DMS79 (cell line): ENCODE measurements at places on chromosomes 12 and 14.

DNA sequence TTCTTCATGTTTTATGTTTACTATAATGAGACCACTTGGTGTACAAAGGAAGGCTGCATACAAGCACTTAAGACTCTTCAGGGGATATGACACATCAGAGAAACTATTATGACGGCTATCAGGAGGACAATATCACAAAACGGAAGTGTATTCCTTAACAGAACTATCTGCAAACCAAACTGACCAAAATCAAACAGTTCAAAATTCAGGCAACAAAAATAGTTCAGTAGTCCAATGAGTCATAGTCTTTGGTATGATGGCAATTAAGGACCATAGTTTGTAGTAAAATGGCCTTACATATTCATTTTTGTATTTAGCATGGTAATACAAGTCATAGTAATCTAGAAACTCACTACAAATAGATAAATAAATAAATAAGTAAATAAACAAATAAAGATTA lies 1638.7 kb upstream of the SEL1L start:
- no peak for DNase-seq

DNA sequence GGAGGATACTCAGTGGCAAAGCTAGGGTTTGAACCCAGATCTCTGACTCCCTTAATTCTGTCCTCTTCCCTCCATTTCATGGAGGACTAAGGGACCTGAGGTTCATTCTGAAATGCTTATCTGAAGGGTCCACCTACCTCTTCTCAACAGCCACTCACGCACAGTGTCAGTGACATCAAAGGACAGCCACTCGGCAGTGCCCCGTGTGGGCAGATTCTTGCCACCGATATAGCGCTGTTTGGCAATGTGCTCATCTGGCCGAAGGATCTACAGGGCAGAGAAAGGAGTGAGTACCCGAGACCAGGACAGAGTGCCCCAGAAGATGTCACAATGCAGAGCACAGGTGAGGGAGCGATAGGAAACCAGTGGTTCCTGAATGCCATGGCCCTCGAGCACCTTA lies 10.8 kb downstream of the TGFB3 start:
- DNase-seq, result no peak

DNA sequence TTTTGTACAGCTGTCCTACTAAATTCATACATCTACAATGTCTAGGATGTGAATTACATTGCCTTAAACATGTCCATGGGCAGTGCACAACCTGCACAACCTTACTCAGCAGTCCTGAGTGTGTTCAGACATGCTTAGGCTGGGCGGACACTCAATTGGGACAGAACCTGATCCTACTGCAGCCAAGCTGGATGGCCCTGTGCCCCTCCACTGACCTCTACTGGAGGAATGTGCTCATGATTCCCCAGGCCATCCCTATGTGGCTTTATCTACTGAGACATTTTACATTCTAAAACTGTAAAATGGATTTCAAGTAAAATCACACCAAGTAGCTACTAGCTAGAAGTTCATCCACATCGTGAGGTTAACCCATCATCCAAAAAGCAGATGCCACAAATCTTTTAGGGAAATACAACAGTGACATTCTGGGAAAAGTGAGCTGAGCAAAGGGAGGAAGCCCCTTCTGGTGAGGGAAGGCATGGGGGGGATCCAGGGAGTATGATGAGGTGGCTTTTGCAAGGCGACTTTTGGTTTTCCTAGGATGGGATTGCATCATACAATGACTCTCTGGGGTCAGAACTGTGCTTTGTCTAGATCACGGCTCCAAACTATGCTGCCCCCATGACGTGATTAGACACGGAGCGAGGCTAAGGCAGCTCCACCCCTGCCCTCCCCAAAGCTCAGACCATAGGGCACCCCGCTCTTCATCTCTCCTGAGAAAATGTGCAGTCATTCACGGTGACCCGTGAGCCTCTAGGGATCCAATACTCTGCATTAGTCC lies 911.7 kb upstream of the TMEM132C start:
- no peak for DNase-seq

DNA sequence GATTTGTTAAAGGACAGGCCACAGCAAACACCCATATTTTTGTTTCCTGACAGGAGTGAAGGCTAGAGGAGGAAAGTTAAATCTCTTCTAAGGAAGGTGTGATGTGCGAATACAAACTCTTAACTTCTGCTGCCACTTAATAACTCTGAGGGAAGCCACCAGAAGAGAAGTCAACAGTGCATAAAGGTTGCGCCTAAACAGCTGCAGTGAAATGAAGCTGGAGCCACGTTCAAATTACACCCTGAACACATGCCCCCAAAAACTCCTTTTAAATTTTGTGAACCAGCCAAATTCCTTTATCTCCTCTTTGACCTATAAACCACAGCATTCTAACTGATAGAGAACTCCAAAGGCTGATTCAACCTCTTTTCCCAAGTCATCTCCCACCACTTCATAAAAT lies 22.4 kb downstream of the DENND5B start:
- no peak for DNase-seq

DNA sequence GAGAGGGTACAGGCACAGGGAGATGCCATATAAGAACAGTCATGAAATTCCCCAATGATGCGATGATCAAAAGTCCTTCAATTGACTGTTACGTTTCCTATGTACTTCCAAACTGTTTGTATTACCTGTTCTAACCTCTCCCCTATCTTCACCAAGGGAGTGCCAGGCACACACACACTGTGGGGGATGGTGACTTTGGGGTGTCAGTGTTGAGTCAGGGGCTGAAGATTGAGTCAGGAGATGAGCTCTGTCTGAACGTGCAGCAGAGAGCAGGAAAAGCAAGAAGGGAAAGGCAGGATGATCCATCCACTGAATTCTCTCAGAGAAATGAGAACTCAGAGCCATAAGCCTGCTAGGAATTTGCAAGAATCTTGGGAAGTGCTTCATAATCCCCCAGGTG lies 153.4 kb downstream of the EFCAB11 start:
- DNase-seq, result no peak

DNA sequence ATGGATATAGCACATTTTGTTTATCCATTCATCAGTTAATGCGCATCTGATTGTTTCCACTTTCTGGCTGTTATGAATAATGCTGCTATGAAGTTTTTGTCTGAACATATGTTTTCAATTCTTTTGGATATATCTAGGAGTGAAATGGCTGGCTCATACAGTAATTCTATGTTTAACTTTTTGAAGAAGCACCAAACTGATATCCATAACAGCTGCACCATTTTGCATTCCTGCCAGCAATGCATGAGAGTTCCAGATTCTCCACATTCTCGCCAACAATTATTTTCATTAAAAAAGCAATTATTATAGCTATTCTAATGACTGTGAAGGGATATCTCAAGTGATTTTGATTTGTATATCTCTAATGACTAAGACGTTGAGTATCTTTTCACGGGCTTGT lies 89.9 kb upstream of the PPP4R3A start:
- DNase-seq, result no peak

DNA sequence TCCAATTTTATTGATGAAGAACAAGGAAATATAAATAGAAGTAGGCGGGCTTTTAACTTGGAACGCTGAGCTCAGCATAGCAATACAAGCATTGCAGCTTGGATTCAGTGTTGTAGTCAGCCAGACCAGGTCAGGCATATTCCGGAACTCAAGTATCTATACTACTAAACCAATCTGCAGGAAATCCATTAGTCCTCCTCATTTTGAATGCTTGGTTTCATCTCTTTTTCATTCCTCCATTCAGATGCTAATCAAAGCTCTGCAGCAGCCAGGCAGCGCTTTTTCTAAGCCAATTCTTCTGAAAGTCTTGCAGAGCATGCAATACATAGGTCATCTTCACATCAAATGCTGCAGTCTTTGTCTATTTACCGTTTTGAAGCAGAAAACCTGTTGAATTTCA lies 49.0 kb downstream of the KIF21A start:
- DNase-seq, result no peak

- DNase-seq, result no peak
Measured at GRCh38 chr14:89736881-89737280, 217.6 kb downstream of the EFCAB11 start.

- no peak for DNase-seq
Measured at GRCh38 chr12:65510584-65511050, 232.1 kb downstream of the MSRB3 start.

DNA sequence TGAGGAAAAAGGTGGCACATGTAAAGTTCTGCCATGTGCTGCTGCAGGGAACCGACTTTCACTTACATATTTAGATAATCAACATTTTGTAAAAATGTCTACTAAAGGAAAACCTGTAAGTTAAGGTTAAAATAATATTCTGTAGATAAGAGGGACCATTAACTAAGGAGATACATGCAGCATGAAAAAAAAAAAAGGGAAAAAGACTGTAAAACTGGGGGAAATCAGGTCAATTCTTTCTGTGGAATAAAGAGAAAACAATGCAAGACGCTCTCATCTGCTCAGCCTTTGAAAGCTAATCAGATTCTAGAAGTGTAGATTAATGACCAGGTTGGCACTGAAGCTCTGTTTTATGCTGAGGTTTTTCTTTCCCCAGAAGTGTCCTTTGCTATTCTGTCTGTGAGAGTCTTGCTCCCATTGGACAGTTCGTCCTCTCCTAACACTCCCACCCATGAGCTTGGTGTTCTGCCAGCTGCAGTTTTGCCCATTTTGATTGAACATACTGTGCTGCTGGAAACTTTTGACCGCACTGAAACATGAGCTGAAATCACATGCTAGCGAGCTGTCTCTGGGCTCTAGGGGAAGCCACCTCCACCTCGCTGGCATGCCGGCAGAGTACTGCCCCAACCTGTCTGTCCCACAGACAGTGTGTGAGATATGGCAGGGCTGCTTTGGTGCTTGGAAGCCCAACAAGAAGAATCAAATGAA lies 39.7 kb downstream of the PPTC7 start:
- DNase-seq, result no peak

GRCh38 chr12:59937148-59937547 lies 341.3 kb downstream of the SLC16A7 start:
- no peak for DNase-seq

DNA sequence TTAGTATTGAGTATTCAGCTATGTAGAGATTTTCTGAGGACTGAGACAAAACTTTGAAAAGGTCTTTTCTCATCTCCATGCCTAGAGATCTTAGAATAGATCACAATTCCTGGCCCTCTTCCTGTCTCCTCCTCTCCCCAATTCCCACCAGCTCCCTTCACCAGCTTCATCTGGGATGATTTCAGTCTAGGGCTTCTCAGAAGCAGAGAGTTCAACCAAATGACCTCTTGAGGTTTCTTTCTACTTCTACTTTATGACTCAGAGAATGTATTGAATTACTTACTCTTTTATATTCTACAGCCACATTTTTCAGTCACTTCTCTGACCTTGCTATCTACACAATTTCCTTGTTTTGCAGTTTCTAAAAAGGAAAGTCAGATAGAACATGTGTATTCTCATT lies 19.4 kb upstream of the SNX6 start:
- DNase-seq, result no peak

DNA sequence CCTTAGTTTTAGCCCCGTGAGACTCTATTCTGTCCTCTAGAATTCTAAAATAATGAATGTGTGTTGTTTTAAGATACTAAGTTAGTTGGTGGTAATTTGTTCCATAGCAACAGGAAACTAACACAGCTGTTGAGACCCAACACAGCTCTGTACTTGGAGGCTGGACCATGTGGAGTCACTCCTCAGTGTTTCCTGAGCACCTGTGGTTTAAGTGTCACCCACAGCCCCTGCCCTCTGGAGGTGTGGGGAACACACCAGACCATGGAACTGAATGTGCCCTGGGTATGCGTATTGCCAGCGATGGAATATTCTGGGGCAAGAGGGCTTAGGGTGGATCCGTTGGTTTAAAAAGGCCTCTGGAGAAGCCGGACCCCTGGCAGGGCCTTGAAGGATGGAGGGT lies 16.6 kb upstream of the GPR68 start:
- no peak for DNase-seq

DNA sequence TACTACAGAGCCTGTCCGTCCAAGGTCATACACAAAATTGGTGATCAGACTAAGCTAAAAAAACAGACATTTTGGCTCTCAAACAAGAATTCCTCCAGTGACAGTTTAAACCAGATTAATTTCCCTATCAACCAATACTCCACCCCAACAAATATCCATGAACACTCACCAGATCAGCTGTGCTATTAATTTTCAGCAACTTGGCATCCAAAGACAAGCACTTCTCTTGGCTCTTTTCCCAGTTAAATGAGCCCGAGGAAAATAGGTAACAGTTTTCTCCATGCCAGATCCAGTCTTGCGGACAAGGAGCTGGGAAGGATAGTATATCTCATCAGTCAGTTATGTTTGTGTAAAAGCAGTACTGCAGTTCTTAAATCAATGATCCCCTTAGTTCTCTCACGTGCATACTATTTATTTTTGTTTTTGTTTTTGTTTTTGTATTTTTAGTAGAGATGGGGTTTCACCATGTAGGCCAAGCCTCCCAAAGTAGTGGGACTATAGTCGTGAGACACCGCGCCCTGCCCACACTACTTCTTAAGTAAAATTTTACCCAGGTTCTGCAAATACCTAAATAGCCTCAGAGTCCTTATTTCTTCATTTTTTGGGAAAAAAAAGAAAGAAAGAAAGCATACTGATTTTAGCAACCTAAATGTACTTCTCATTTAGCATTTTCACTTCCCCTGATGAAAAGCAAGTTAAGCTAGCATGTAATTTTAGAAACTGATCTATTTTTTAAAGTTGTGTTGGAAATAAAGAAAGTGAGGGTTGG lies 11.1 kb downstream of the OLR1 start:
- no peak for DNase-seq

GRCh38 chr12:53956914-53957536 lies 2.3 kb downstream of the HOXC12 start:
- DNase-seq, result no peak

GRCh38 chr12:108043750-108044533 lies 85.1 kb upstream of the WSCD2 start:
- no peak for DNase-seq

- DNase-seq, result no peak
Measured at GRCh38 chr12:109464642-109465351, 12.3 kb downstream of the KCTD10 start.

DNA sequence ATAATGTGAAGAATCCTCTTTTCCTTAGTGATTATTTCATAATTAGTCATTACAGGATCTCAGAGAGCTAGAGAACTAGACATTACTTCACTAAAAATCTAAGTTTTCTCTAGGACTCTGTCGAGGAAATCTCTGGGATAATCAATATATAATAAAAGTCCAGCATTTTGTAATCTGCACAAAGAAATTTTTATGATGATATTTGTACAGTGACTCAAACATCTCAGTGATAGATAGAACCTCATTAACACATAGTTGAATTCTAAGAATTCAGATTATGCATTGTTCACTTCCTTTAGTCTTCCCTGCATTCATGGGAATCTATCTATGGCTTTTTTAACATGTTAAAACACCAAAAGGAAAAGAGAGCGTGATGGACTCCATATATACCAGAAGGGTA lies 11.0 kb downstream of the ITPR2 start:
- no peak for DNase-seq

DNA sequence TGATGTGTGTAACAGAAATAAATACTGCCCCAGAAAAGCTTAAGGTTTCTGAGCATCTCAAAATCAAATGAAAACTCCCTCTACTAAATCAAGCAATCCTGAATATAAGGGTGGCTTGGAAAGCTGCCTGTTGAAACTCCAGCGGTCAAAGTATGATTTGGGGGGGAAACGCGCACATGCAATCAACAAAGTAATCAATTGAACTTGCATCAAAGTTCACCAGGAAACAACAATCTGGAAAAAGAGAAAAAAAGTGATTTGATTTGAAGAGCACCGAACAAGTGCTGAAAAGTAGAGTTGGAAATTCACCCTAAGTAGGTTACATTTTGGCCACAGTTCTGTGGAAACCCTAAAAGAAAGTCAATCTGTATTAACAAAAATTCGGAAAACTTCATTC lies 700 bp downstream of the CNIH1 start:
- no peak for DNase-seq

- no peak for DNase-seq
Measured at GRCh38 chr12:129409281-129409680, 494.5 kb downstream of the TMEM132D start.
